ENCODE measurements at places on chromosomes 3 and 15.

GRCh38 chr3:141844812-141845211 is 31.6 kb upstream of the ATP1B3 start:
- DNase-seq, result no peak

DNA sequence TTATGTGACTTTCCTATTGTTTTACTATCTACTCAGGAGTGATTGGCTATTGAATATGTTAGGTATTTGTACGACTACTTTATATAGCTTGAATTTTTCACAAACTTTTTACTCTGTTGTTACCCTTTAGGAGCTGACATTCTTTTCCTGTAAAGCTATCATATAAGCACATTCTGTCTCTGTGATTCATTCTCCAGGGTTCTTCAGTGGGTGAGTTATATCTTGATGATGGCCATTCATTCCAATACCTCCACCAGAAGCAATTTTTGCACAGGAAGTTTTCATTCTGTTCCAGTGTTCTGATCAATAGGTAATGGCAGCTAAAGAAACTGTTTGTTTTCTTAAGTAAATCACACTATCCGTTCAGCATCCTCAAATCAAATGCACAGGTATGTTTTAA is 10.1 kb upstream of the CAPN3 start:
- DNase-seq, result no peak

GRCh38 chr15:60993008-60993407 is 236.1 kb downstream of the RORA start:
- DNase-seq, result no peak

- DNase-seq, result no peak
These were observed 54.3 kb downstream of the OXNAD1 start for GRCh38 chr3:16319307-16319706.

DNA sequence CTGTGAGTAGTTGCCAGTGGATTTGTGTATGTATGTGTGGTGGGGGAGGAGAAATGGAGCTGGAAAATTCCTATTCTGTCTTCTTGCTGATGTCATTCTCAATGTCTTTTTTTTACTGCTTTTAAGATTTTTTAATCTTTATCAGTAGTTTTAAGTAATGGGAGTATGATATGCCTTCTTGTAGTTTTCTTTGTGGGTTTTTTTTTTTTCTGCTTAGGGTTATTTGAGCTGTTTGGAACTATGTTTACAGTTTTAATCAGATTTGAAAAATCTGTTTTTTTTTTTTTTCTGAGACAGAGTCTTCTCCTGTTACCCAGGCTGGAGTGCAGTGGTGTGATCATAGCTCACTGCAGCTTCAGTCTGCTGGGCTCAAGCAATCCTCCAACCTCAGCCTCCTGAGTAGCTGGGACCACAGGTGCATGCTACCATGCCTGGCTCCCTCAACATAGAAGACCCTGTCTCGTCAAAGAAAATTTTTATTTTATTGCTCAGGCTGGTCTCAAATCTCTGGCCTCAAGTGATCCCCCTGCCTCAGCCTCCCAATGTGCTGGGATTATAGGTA is 37.1 kb downstream of the RPL39L start:
- DNase-seq, result no peak

GRCh38 chr15:69457304-69458280 is 5.0 kb downstream of the RPLP1 start:
- DNase-seq, result peak; percentile 53

- DNase-seq, result no peak
These were observed 49.9 kb downstream of the CLEC3B start for GRCh38 chr3:45075821-45076625.

DNA sequence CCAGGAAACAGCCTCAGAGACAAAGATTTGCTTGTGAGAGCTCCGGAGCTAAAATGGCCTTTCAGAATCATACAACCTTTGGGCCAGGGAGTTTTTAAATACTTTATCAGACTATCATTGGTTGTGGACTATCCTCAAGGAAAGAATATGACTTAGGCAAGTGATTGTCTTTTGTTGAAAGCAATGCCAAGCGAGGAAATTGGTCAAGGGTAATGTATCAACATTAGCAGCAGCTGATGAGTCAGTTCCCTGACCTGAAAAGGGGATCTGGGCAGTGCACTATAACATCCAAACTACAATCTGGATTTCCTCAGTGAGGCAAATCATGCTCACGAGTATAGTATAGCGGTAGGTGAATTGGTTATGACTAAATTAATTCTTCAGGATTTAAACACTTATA is 303.6 kb downstream of the LSAMP start:
- DNase-seq, result no peak

DNA sequence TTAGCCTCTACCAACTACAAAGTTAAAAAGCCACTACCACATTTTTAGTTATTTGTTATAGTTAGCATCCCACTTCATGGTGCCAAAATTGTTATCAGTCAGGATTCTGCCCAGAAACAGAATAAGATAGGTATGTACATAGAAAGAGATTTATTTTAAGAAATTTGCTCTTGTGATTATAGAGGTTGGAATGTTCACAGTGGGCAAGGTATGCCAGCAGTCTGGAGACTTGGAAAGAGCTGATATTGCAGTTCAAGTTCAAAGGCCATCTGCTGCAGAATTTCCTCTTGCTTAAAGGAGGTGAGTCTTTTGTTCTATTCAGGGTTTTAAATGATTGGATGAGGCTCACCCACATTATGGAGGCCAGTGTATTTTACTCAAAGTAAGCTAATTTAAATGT is 143.8 kb upstream of the POU1F1 start:
- DNase-seq, result no peak

- peak; percentile 34 for DNase-seq
These were observed 2.3 kb downstream of the BBX start for GRCh38 chr3:107524841-107525643.

- DNase-seq, result no peak
These were observed 85.9 kb downstream of the FAIM start for GRCh38 chr3:138694287-138695007.

DNA sequence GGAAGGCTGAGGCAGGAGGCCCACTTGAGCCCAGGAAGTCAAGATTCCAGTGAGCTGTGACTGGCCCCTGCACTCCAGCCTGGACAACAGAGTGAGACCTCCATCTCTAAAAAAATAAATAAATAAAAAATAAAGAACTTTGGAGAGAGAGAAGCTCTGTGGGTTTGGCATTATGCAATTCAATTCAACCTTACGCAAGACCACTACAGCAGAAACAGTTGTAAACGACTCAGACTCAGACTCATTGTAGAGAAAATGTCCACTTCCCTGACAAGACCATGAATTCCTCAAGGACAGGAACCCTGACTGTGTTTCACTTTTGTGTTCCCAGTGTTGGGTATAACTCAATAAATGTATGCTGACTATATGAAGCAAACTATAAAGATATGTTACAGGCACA is 90.3 kb upstream of the C3orf80 start:
- DNase-seq, result no peak

DNA sequence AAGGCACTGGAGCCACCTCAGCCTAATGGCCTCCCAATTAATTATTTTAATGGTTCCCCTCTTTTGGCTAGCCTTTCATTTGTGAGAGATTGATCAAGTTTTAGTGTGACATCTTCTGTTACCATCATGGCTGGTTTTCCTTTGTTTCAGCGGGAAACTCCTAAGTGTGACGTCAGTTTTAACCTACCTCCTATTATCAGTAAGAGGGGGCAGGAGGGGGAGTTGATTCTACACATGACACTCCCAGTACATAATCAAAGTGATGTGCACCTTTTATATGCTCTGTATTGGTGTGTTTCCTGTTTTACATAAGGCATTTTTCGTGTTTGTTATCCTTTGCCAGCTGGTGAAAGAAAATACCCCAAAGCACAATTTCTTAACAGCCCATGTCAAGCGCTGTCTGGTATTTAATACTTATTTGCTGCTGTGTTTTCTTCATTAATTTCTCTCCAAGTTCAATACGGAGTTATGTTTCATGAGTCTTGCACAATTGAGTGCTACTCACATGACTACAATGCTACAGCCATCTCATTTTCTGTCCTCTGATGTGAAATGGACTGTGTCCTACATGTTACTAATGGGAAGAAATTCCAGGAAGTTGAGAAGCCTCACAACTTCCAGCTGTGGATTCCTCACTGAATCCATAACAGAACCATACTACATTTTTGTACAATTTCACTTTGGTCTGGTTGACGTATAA is 52.2 kb upstream of the POLR2M start:
- no peak for DNase-seq

DNA sequence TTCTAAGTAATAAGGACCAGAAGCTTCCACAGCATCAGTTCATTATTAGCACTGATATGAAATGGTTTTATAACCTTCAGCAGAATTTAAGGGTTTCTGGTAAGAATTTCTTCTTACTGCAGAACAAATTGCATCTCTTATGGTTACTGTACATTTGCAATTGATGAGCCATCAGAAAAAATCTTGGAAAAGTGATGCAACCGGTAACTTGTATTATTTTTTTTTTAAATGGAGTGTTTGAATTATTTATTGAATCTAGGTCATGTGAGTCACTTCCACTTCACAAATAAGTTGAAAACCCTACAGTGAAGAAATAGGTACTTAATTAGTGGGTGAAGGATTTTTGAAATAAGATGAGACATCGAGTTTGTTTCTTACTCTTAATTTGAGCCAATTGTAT is 786.0 kb downstream of the TUSC7 start:
- DNase-seq, result no peak

DNA sequence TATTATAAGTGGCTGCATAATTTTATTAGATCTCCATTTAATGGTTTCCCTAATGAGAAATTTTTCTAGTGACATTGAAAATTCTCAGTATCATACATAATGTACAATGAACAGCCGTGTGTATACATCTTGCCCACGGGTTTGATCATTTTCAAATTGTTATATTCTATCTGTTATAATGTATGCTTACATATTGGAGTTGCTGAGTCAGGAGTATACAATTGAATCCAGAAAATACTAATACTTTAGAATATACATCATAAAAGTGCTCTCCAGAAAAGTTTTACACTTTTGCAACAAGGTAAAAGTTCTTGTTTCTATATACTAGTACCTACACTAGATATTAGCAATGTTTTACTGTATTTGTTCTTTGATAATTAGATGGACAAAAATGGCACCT is 82.8 kb downstream of the SPATA16 start:
- no peak for DNase-seq
